ENCODE measurements at places on chromosomes 5 and 9.

DNA sequence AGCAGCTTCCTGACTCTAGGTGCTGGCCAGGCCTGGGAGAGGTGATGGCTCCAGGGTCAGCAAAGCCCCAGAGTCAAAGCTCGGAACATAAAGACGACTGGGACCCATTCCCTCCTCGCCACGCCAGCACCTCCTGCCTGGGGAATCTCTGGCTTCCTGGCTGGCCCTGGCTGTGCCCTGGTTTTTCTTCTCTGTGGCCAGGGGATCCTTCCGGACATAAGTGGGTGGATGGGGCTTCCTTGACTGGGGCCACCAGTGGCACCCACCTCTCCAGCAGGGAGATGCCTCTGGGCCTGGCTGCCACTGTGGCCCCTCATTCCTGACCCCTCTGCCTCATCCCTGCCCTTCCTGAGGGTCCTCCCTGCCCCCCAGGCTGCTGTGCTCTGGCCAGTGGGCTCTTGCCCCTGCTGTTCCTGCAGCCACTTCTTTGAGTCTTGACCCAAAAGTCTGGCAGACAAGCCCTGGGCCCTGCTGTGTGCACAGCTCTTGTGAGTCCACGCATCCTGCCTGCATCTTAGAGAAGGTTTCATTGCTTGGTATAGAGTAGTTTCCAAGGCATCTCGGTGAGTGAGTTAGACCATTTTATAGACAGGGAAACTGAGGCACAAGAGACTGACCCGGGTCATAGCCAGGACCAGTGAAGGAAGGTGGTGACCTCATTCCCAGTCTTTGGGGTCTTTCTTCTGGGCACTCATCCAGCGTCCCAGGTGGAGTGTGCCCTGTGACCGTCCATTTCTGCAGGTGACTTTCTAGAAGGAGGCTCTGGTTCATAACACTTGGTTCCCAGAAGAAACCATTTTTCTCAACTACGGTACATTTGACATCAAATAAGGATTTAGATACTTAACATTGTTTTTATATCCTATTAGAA lies 17.3 kb upstream of the LPCAT1 start:
- DNase-seq, result no peak

DNA sequence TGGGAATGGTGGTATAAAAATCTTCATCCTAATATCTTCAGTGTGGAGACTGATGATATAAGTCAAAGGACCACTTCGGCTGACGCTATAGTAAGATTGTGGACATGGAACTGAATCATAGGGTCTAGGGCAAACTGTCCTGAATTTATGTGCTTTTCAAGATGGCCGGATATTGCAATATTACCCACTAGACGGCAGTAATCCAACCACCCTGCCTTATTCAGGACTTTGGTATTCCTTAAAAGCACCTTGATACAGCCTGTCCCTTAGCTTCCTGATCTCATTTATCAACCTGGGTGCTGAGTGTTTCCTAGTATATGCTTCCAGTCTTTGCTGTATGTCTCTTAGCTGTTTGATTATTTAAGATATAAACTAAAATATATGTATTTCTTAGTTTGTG lies 71.2 kb upstream of the COX7C start:
- DNase-seq, result no peak

DNA sequence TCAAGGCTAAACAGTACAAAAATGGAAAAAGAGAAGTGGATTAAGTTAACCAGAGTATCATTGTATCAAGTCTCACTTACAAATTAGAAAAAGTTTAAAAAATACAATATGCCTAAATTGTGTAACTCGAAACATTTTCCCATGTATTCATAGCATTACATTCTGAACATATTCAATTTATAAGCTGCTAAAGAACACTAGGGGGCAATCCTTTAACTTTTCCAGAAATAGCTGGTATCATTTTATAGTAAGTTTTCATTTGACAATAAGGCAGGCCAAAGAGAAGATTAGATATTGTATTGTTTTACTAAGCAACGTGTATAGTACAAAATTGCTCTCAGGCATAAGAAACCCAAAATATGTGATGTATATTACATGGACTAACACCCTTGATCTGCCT lies 234.6 kb downstream of the ADGRV1 start:
- no peak for DNase-seq

GRCh38 chr5:113755516-113755915 lies 242.0 kb downstream of the YTHDC2 start:
- DNase-seq, result no peak

GRCh38 chr9:86713970-86714369 lies 233.3 kb downstream of the GAS1 start:
- DNase-seq, result no peak

DNA sequence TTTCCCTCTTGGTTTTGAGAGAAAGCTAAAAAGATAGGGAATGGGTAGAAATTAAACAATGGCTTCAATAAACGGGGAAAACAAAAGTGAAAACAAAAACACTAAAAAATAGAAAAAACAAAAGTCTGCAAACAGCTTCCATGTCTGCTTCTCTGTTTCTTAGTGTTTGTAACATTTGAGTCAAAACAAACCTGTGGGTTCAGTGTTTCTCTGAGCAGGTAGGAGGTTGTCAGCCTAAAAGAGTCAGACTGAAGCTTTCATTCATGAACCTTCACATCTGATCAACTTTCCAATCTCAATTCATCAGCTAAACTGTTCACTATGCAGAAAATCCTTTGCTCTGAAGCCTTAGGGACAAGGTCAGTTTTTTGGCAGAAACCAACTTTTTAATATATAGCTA lies 102.5 kb upstream of the ADAMTS16 start:
- no peak for DNase-seq

DNA sequence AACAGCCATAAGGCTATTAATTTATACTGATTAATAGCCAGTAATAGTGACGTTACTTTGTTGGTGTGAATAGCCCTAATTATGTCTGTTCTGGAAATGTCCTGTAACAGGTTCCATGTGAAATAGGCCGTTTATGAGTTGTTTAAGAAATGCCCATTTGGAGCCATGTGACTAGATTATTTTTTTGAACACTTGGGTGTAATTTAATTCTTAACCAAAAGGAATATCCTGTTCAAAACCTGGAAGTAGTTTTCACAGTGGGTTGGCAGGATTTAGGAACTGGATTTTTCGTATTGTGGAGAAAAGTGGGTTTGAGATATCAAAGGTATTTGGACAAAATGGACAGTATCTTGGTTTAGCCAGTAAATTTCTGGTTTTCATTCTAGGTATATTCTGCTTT lies 1.3 kb downstream of the TENT2 start:
- peak; percentile 5 for DNase-seq

- no peak for DNase-seq
Observed at GRCh38 chr5:159509002-159509660, 178.8 kb upstream of the IL12B start.

DNA sequence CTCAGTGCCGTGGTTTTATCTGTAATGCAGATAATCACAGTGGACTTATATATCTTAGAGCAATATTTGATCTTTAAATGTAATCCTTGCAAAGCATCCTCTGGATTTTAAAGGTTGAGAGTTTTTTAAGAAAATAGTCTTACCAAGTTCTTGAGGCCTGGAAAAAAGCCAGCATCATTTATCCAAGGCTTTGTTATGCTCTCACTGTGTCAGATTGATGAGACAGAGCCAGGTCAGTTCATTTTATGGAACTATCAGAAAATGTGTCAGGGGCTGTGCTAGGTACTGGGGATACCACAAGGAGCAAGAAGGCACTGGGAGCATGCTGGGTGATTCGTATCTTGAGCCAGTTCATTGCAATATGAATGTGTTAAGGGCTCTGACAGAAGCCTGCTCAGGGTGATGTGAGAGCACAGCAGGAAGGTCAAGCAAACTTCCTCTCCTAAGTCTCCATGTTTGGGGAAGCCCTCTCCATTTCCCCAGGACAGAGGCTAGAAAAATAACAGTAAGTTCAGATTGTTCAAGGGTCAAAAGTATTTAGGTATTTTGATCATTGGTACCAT lies 19.7 kb downstream of the C7 start:
- DNase-seq, result peak; percentile 14
